ENCODE measurements at places on chromosomes 3 and 15. TPM values are rescaled to one million over a fixed set of nuclear protein-coding genes. Genes with fewer than 3 reads are reported as not detected.

The ADAM10 gene
- total RNA-seq: 116 TPM

The KLHL40 gene
- total RNA-seq: not detected

The SPRED1 gene
- total RNA-seq: 40.0 TPM

The A4GNT gene
- total RNA-seq: not detected

The WDR49 gene
- total RNA-seq: 5.4 TPM

The NR1I2 gene
- total RNA-seq: 0.26 TPM

The FAM219B gene
- total RNA-seq: 138 TPM

GRCh38 chr3:175749981-175750380 is 890.8 kb downstream of the NAALADL2 start:
- DNase-seq: no peak

DNA sequence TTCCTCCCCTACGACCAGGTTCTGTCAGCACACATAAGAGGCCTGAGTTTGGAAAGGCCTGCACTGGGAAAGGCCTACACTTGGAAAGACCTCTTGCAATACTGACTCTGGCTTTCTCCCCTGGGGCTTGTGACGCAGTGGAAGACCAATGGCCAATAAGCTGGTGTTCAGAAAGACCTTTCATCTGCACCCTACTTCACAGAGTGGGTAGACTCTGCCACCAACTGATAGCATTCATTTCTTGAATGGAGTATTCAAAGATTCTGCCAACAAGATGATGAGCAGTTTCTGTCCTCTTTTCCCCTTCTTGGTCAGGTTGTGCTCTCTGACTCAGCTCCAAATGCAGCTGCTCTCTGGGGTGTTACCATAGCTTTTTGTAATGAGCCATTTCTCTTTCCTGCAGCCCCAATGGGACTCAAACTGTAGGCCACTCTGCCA is 48.8 kb downstream of the TIPARP start:
- DNase-seq: no peak

DNA sequence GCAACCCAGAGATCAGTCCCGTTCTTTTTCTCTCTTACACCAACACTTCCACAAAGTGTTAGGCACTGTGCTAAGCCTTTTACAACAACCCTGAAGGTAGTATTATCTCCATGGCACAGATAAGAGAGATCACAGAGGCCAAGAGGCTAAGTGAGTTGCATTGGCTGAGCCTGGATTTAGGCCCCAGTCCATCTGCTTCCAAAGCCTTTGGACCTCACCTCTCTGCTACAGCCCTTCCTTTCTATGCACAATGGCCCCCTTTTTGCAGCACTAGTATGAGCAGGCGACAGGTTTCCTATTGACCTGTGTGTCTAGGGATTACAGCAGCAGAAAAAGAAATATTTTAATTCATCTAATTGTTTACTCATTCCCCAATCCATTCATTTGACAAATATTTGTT is 76.2 kb downstream of the CRYGS start:
- DNase-seq: no peak

DNA sequence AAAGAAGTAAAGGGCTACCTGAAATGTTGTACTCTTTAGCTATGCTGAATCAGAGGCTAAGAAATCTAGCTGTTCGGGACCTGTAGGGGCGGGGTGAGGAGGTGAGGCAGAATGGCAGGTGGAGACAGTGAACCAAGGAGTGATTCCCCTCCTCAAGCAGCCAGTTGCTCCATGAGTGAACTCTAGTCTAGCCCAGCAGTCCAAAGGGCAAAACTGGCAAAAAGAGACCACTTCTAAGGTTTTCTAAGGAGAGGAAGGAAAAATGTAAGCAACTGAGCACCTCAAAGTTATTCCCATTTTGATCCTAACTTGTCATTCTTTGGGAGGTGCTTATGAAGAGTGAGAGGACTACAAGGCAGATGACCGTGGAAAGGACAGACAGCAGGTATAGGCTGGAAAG is 19.3 kb upstream of the TOPAZ1 start:
- DNase-seq: no peak

DNA sequence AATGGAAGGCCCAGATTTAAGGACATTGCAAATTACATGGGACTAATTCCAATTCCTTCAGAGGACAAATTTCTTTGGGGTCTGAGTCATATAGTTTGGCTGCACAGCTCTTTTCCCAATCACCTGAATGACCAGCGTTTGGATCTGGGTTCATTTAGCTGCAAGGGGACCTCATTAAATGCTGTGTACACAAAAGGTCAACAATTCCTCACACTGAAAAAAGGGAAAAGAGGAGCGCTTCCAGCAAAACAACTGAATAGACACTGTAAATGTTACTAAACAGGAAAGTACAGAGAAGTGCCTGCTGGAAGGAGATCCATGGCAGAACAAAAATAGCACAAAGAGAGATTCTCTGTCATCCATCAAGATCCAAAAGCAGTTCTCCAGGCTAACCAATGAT is 356.0 kb upstream of the LMCD1 start:
- no peak for DNase-seq

DNA sequence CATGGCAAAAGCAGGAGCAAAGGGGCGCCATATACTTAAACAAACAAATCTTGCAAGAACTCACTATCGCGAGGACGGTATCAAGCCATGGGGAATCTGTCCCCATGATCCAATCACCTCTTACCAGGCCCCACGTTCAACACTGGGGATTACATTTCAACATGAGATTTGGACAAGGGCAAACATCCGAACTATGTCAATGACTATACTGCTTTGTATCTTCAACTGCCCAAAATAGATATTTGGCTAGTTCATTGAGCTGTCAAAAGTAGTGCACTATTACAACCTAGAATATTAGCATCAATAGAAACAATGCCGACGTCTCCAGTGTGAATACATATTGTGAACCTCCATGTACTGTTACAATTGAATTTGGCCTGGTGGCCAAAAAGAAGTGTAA is 760.4 kb downstream of the MCTP2 start:
- no peak for DNase-seq

DNA sequence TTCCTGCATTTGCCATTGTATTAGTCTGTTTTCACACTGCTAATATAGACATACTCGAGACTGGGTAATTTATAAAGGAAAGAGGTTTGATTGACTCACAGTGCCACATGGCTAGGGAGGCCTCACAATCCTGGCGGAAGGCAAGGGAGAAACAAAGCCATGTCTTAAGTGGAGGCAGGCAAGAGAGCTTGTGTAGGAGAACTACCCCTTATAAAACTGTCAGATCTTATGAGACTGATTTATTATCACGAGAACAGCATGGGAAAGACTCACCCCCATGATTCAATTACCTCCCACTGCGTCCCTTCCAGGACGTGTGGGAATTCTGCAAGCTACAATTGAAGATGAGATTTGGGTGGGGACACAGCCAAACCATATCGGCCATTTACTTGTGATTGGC is 27.8 kb downstream of the YEATS2 start:
- no peak for DNase-seq

DNA sequence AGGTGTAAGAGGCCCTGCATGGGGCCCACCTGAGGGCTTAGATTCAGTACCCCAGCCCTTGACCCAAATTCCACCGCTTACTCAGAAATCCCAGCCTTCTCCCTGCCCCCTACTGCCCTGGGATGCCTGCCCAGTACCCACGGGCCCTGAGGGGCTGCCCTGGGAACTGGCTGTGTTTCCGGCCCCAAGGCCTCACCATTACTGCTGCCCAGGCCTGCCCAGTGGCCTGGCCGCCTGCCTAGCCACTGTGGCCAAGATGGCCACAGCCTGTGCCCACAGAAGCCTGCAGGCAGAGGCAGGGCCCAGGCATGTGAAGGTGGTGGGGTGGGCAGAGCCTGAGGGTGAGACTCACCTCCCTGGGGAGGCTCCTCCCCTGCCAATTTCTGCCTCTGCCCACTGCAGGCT is 6.1 kb upstream of the PRKCD start:
- no peak for DNase-seq

GRCh38 chr3:146065573-146066006 is 95.4 kb downstream of the PLOD2 start:
- DNase-seq: peak; percentile 20

- no peak for DNase-seq
These were observed 42.5 kb downstream of the TRAK1 start for GRCh38 chr3:42133500-42134298.

DNA sequence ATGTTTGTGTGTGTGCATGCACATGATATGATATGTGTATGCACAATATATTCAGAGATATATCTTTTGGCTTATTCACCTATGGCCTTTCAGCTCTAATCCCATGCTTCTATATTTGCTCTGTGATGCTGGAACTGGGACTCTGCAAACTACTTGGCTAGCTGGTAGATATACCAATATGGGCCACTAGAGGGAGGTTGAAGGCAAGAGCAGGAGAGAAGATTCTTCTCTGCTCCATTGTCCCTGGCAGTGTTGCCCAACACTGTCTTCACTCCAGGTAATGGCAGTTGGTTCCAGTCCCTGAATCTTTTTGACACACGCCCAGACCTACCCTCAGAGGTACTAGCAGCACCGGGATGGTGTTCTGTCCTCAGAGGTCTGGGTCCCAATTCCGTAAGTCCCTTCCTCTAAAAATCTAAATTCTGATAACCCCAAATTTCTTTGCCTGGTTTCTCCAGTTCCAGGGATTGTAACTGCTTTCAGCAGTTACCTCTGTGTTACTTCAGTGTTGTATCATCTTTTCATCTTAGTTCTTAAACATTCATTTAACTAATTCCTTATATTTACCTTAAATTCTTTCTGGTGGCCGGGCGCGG is 44.7 kb downstream of the GTPBP8 start:
- DNase-seq: peak; percentile 62

- DNase-seq: no peak
These were observed 76.6 kb downstream of the WWTR1 start for GRCh38 chr3:149581248-149581647.

DNA sequence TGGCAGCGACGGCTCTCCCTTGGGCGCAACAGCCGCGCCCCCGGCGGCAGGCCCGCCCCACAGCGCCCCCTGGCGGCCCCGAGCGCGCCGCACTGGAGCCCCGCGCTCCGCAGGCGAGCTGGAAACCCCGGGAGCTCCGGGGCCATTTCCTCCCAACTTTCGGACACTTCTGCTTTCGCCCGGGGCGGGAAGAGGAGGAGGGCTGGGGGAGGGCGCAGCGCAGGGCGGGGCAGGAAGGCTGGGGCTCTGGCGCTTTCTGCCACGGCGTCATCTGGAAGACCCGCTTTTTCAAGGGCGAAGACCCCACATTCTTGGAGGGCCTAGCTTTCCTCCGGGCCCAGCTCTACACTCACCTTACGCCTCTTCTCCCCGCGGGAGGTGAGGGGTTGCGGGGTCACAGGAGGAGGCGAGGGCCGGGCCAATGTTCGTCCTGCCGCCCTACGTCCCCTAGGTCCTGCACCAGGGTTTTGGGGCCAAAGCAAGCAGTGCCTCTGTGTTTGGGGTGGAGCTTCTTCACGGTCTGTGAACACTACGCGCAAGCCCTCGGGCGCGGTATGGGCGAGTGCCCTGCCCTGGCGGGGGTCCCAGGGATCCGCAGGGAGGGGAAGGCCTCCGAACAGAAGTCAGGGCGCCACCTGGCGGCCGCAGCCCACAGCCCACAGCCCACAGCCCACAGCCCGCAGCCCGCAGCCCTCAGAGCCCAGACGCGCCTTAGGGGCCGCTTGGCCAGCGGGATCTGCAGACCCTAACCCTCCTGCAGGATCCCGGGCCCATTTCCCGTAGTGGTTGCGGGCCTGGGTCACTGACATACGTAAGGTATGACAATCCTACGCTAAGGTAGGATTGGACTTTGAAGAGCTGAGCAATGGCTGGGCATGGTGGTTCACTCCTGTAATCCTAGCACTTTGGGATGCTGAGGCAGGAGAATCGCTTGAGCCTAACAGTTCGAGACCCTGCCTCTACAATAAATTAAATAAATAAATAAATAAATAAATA is 31.1 kb downstream of the FOXL2 start:
- DNase-seq: peak; percentile 94

DNA sequence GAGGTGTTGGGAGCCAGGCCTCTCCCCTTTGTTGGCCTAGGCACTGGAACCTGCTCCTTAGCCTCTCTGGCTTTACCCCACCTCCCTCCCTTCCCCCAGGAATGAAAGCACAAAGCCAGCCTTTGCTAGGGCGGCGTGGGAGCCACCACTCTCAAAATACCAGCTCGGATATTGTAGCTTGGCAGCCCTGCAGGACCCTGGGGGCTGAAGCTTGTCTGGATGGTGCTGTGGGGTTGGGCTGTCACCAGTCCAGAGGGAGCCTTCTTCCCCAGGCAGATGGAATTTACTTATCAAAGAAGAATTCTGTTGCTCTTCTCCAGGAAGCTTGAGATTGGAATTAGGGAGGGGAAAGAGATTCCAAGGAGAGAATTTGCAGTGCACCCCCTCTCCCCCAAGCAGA is 14.9 kb upstream of the GRM2 start:
- no peak for DNase-seq

DNA sequence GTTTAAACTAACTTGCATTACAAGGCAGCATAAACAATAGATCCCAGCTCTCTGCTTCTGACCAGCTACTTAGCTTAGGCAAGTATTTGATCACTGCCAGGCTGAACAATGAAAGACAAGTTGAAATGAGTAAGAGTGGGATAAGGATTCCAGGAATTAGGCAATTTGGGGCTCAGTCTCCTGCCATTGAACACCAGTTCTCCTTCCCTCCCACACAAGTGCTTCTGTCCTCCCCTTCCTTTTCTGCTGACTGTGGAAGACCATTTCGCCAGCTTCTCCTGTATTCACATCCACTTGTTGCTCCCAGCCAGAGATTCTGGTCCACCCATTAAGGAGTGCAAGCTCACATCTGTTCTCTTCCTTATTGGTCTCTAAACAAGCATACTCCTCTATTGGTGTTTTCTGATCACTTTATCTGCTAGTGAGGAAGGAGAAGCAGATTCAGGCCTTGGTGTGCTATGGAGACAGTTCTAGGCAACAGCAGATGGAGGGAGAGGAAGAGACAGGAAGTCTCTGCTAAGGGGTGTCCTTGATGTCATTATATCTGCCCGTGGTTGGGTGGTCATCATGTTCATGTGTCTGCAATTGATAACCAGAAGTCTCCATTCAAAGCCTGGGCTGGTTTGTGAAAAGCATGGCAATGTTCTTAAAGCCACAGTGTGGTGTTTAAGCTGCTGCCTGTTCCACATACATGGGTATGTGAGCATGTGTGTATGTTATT is 121.5 kb downstream of the PLCL2 start:
- DNase-seq: no peak

- DNase-seq: no peak
These were observed 142.8 kb upstream of the PLSCR5 start for GRCh38 chr3:146747928-146748327.

DNA sequence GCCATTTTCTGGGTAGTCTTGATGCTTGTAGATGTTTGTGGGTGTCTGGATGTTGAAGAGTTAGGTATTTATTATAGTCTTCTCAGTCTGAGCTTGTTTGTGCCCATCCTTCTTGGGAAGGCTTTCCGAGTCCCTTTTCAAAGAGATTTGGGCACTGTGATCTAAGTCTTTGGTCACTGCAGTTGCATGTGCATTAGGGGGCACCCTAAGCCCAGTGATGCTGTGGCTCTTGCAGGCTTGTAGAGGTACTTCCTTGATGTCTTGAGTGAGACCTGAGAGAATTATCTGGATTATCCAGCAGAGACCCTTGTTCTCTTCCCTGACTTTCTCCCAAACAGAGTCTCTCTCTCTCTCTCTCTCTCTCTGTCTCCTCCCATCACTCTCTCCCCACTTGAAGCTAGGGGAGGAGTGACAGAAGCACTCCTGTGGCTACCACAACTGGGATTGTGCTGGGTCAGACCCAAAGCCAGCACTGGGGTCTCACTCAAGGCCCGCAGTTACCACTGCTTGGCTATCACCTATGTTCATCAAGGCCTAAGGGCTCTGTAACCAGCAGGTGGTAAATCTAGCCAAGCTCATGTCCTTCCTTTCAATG is 68.5 kb downstream of the TMCO5A start:
- peak; percentile 18 for DNase-seq
